ENCODE measurements at places on chromosomes 3 and 15.

GRCh38 chr3:137335478-137335877, 377.7 kb downstream of the IL20RB start:
- DNase-seq: no peak

DNA sequence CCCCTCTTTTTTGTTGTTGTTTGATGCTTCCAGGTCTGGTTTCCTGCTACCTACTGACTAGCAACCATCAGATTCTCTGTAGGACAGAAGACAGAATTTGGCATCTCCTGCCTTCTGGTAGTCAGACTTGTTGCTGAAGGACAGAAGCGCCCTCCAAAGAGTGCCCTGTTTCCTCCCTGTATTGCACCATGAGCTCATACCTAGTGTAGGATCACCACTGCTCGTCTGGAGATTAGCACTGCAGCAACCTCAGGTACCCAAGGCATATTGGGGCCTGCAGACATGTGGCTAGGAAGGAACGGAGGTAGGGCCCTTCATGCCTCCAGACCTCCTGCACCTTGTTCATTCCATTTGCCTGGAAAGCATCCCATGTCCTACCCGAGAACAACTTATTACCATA, 78.1 kb downstream of the NPTN start:
- no peak for DNase-seq

- DNase-seq: no peak
Measured at GRCh38 chr3:129006864-129007263, 5.8 kb downstream of the EFCC1 start.

GRCh38 chr3:151550642-151551041, 89.8 kb upstream of the IGSF10 start:
- no peak for DNase-seq

- DNase-seq: no peak
Measured at GRCh38 chr15:23983500-23984259, 296.6 kb upstream of the NDN start.

DNA sequence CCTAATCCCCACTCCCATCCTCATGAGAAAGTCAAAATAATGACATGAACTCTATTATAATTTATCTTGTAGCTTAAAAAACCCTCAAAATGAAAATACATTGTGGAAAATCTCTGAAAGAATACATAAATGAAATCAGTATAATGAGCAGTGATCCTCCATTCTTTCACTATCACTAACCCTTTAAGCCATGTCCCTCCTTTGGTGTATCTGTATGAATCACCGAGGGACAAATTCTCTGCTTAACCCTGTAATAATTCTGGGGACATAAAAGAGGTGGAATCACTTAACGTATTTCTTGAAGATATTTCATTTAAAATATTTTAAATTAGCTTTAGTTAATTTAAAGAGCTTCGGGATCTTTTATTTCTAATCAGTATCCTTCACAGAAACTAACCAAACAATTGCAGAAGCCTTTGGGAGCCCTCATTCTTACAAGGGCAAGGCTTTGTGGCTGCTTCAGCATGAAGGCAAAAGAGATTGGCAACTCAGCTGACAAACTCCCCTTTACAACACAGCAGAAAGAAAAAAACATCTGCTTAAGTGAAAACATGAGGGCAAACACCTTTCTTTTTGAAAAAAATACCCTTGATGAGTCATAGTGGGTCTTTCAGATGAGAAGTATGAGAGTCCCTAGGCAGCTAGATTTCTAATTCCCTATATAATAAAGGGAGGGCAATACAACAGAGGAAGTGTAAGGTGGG, 44.0 kb upstream of the ALCAM start:
- DNase-seq: no peak

DNA sequence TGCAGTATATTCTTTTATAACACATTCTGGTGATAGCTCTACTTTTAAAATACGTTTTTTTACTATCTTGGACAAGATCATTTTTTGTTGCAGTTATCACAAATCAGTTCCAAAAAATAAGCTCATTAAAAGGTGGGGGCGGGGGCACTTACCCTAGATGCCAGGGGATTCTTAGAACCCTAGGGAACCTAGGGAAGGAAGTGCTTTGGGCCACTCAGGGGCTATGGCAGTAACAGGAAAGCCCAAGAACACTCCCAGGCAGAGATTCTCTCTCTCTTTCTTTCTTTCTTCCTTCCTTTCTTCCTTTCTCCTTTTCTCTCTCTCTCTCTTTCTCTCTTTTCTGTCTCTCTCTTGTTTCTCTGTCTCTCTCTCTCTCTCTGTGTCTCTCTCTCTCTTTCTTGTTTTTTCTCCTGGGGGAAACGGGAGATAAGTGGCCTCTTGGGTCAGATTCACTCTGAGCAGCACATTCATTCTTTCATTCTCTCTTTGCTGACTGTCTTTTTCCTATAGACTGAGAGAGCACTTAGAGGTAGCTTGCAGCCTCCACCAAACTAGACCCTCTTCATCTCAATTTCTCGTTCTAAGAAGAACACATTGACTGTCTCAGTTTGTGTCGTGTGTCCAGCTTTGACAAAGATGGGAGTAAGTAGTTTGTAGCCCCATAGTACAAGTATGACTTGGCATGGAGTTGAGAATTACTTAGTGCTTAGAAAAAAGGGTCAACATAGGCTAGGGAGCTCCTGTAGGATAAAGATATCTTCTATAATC, 16.6 kb downstream of the SCAANT1 start:
- DNase-seq: no peak

- peak; percentile 17 for DNase-seq
Measured at GRCh38 chr3:158845765-158846350, 44.0 kb downstream of the MFSD1 start.

DNA sequence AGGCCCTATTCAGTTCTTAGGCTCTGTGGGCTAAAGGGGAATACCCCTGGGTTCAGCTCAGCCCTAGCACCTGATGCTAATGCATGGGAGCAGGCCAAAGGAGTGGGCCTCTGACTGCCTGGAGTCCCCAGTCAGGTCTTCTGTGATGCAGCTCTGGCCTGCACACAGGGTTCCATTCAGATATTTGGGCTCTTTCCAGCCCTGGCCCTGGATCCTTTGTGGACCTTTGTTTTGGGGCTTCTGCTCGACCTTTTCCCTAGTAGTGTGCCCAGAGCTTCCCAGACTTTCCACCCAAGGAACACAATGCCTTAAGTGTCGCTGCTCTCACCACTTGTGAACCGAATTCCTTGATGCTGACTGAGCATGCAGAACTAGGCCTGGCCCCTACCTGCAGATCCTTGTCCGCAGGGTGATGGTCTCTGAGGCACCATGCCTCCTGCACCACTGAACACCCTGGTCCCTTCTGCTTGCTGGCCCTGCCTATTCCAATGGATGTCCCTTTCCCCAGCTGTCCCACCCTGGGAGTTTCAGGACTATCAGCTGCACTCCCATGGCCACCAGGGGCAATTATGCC, 5.1 kb downstream of the SEC13 start:
- no peak for DNase-seq

GRCh38 chr3:195571361-195571760, 12.4 kb downstream of the APOD start:
- no peak for DNase-seq

GRCh38 chr3:179713643-179714090, 60.8 kb downstream of the USP13 start:
- DNase-seq: peak; percentile 89

DNA sequence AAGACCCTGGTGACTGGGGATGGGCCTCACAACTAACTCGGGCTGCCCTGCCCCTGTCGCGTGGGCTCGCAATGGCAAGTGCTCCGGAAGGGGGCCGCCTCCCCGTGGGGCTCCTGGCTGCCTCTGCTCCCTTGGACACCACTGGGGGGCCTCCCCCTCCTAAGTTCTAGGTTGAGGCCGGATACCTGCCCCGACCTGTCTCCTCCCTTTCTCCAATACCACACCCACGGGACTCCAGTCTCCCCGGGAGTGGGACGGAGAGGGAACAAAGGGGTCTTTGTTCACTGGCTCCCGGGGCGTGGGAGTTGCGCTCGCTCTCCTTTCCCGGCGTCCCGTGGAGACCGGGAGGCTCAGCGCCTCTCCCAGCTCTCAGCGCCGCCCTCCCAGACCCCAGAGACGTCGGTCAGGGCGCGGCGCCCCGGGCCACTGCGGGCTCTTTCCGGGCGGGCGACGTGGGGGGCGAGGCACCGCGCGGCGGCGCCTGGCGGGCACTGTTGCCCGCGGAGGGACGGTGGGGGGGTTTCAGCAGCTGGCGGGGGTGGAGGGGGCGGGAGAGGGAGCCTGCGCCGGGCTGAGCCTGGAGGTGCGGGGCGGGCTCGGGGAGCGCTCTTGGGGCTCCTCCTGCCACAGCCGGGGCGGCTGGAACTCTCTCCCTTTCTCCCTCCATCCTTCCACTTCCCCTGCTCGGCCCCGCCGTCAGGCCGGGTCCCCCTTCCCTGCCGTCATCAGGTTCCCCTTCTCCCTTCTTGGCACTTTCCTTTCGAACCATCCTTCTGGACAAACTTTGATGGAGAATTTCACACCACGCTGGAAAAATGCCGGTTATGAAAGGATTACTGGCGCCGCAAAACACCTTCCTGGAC, at the start of gene KCNH8:
Gene KCNH8, plus strand, starts transcription at position 606 of the 863 bp plus-strand sequence. Its CDS starts 210 bp downstream, at position 816.
- DNase-seq: no peak

GRCh38 chr3:108124337-108125152, 33.7 kb upstream of the CD47 start:
- no peak for DNase-seq
